Amniotic stem cell (primary cell): ENCODE measurements at places on chromosomes 6 and 20.

DNA sequence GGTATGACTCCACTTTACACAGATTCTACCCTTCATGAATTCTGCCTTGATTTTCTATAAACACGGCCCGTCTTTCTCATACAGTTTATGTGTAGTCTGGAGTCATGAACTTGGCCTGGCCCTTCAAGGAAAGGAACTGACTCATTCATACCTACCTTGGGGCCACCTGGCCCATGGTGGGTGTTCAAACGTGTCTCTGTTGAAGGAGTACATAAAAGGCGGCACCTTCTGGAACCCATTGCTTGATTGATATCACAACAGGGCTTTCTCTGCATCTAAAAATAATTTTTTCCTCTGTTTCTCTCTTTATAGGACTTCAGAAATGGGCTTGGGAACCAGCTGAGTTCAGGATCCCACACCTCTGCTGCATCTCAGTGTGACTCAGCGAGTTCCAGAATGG is 363.0 kb upstream of the SOX4 start:
- no peak for DNase-seq

DNA sequence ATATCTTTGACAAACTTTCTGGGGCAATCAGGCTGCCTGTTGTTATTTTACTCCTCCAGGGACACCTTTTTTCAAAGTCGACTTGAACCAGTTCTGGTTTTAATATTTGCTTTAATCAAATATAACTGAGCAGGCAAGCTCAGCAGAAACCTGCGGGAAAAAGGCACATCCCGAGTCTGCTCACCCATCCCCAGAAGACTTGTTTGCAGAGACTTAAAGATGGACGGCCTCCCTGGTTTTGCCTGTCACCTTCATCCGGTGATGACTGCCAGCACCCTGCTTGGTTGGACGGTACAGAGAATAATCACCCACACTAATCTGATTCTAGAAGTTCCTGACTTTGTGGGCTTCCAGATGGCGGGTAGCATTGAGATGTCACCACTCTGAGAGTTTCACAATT is 36.8 kb downstream of the PPP1R3G start:
- no peak for DNase-seq

GRCh38 chr6:168105813-168106632 is 27.0 kb upstream of the FRMD1 start:
- DNase-seq = no peak

DNA sequence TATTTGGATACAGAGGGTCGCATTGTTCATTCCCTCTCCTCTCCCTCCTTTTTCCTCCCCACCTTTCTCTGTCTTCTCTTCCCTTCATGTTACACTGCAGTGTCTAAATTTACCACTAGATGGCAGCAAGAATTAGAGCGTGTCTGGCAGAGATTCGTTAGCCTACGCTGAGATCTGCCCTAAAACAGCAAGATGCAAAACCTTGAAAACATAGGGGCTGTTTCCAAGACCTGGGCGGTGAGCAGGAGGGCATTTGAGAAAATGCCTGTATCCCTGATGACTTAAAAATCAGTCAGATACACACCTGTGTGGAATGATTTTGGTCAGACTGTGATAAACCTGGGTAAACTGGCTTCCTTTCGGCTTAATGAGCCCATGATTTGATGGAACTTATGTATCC is 101.5 kb upstream of the ISM1 start:
- peak; percentile 28 for DNase-seq

DNA sequence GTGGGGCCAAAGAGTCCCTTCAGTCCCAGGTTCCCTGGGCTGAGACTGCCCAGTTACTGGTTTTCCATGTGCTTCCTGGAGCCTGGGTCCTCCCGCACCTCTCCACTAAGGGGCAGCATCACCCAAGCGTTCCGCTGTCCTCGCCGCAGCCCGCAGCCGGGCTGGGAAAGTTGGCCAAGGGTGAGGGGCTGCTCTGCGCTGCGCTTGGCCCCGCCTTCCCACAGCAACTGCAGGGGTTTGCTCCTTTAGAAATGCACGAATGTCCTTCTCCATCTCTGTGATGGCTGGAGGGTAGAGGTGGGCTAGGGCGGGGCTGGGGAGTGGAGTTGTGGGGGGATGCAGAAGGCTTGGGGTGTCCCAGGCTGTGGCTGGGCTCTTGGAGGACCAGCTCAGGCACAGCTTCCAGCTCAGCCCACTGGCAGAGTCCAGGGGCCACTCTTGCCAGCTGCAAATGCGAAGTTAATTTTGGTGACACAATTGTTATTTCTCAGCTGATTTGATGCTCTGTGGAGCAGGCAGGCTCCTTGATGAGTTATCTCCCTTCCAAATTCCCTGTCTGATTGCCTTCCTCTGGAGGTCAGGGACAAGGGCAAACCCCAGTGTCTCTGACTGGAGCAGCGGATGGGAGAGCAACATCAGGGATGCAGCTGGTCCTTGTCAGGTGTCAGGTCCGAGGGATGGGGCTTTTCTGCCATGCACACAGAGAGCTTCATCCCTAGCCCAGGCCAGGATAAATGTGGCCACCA is 63.2 kb downstream of the NOL4L start:
- no peak for DNase-seq

DNA sequence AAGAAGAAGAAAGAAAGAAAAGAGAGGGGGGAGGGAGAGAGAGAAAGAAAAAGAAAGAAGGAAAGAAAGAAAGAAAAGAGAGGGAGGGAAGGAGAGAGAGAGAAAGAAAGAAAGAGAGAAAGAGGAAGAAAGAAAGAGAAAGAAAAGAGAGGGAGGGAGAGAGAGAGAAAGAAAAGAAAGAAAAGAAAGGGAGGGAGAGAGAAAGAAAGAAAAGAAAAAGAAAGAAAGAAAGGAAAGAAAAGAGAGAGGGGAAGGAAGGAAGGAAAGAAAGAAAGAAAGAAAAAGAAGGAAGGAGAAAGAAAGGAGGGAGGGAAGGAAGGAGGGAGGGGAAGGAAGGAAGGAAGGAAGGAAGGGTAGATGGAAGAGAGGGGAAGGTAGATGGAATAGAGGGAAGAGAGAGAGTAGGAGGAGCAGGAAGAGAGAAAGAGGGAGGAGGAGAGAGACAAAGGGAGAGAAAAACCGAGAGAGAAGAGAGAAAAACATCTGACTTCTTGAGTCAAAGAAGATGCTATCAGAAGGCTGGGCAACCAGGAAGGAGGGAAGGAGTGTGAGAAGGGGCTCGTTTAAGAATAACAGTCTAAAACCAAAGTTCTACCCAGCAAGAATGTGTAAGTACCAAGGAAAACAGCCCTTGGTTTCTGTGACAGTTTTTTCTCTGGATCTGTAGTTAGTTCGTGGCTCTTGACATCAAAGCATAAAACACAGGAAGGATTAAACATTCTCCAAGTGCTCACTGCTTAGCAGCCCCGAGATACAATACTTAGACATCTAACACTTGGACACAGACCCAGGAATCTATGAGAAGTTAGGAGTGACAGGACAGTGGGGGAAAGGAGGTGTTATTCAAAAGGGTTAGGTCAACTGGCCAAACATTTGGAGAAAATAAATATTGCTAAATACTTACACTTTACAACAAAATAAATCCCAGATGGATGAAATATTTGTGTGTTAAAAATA is 131.9 kb upstream of the STMND1 start:
- no peak for DNase-seq

- DNase-seq = no peak
Observed at GRCh38 chr6:124234801-124235200, 431.1 kb downstream of the NKAIN2 start.

DNA sequence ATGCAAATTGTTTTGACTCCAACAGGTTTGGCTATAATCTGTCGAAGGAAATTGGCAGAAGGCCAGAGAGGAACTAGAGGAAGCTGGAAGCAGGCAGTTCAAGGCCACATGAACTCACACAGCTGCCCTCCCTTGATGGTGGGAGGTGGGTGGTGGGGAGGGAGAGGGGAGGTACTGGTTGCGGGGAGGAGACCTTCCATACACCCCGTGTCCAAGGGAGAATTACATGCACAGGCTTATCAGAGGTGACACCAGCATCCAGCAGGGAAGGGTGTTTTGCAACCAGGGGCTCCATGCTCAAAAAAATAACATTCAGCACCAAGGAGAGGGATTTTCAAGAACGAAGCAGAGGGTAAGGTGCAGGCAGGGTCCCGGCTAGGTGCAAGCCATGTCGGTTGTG is 9.1 kb downstream of the PRND start:
- no peak for DNase-seq

DNA sequence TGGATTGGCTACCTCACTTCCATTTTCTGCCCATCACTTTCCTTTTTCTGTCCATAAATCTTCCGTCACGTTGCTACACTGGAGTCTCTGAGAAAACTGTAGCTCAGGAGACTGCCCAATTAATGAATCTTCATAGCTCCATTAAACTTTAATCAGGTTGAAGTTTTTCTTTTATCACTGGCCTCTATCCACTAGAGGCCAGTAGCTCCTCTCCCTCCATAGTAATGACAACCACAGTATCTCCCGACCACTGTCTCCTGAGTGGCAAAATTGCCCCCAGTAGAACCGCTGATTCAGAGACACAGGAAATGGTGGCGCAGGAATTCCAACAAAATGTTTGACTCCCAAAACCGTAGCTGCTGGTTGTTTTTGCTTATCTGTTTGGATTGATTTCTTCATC is 18.4 kb upstream of the DOK5 start:
- no peak for DNase-seq

DNA sequence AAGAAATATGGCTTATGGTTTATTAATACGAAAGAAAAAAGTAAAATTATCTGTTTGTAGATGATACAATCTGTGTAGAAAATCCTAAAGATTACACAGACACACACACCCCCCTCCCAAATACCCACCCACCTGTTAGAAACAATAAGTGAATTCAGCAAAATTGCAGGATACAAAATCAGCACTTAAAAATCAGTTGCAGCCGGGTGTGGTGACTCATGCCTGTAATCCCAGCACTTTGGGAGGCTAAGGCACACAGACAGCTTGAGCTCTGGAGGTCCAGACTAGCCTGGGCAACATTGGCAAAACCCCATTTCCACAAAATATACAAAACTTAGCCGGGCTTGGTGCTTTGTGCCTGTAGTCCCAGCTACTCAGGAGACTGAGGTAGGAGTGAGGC is 42.3 kb downstream of the NINL start:
- peak; percentile 8 for DNase-seq

DNA sequence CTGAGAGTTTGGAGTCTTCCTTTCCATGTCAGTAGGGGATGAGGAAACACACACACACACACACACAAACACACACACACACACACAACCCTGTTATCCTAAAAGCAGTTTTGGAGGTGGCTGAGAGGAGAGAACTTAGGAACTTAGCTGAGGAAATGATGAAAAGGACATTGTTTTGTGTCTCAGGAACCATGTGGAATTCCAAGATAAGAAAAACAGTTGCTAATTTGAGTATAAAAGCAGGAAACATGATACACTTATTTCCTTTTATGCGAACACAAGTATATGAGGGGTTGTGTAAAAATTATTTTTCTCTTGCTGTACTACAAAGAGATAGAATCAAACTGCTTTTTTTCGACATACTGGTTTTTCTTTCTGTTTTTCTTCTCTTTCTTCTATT is at the start of gene MYCT1:
Gene MYCT1, plus strand, starts transcription at position 264 of the 400 bp plus-strand sequence. Its CDS starts 6 bp downstream, at position 270.
- no peak for DNase-seq

DNA sequence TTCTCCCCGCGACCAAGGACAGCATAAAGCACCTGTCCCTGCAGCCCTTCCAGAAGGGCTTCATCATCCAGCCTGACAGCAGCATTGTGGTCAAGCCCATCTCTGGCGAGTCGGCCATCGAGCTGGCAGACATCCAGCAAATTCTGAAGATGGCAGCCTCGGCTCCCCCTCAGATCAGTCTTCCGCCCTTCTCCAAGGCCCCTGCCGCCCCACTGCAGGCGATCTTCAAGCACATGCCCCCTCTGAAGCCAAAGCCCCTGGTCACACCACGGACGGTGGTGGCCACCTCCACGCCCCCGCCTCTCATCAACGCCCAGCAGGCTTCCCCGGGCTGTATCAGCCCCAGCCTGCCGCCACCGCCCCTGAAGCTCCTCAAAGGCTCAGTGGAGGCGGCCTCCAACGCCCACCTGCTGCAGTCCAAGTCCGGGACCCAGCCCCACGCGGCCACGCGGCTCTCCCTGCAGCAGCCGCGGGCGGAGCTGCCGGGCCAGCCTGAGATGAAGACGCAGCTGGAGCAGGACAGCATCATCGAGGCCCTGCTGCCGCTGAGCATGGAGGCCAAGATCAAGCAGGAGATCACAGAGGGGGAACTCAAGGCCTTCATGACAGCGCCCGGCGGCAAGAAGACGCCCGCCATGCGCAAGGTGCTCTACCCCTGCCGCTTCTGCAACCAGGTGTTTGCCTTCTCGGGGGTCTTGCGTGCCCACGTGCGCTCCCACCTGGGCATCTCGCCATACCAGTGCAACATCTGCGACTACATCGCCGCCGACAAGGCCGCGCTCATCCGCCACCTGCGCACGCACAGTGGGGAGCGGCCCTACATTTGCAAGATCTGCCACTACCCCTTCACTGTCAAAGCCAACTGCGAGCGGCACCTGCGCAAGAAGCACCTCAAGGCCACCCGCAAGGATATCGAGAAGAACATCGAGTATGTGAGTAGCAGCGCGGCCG is 83.3 kb downstream of the SSR1 start:
- DNase-seq = no peak

DNA sequence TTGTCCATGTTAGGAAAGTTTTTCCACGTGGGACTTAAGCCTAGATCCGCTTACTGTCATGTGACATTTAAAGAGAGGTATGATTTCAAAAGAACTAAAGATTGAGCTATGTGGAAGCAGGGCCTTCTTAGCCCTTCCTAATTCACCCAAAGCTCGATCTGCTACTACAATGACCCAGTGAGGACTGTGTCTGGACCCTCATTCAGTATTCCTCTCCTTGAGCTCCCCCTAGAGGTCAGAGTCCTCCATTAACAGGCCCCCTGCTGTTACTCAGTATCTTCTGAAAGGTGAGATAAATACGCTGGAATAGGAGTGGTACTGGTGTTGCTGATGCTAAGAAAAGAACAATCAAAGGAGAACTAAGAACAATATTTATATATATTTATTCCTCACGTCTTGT is 414.0 kb downstream of the GJA1 start:
- DNase-seq = peak; percentile 67

DNA sequence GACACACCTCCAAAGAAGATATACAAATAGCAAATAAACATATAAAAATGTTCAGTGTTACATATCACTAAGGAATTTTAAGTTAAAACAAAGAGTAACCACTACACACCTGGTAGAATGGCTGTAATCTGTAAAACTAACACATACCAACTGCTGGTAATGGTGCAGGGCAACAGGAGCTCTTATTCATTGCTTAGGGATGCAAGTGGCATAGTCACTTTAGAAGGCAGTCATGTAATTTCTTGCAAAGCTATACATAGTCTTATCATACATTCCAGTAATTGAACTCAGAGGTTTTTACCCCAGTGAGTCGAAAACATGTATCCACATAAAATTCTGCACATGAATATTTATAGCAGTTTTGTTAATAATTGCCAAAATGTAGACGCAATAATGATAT is 906.8 kb upstream of the CITED2 start:
- no peak for DNase-seq

GRCh38 chr6:135902756-135903331 is 51.3 kb downstream of the PDE7B start:
- DNase-seq = no peak

GRCh38 chr6:36121787-36122494 is 8.4 kb upstream of the MAPK13 start:
- no peak for DNase-seq

DNA sequence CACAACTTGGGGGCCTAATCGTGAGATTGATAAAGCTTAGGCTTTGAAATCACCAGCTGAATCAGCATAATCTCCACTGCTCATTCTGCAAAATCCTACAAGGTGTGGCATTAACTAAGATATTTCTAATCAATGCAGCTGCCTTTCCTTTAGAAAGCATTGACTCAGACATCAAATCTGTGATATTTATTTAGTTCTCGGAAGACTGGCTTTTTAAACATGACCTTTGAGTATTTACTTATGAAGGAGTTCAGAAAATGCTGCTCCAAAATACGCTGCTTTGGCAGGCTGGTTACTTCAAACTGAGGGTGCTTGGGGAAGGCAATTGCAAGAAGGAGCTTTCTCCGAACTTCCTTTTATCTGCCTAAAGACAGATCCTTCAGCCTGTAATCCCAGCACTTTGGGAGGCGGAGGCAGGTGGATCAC is 23.7 kb upstream of the FUCA2 start:
- no peak for DNase-seq
